H9 (cell line): ENCODE measurements at places on chromosomes 7 and 10.

DNA sequence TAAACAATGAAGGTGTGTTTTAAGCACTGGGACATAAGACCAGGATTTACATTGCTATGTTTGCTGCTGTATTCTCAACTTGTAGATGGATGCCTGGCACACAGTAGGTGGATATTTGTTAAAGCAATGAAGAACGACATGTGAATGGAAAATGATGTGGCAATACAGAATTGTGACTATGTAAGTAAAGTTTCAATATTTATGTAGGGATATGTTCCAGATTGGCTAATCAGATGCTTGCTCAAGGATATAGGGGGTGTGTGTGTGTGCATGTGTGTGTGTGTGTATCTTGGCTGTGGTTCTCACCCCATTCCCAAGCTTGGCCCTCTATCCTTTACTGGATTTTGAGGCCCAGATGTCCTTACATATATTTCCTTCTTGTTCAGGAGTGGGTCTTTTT is 42.7 kb upstream of the LAMB1 start:
- no peak for DNase-seq

- DNase-seq: no peak
Measured at GRCh38 chr7:30437823-30438574, 40.6 kb downstream of the NOD1 start.

- no peak for DNase-seq
Measured at GRCh38 chr10:9965341-9965740, 1052.3 kb upstream of the CELF2 start.

DNA sequence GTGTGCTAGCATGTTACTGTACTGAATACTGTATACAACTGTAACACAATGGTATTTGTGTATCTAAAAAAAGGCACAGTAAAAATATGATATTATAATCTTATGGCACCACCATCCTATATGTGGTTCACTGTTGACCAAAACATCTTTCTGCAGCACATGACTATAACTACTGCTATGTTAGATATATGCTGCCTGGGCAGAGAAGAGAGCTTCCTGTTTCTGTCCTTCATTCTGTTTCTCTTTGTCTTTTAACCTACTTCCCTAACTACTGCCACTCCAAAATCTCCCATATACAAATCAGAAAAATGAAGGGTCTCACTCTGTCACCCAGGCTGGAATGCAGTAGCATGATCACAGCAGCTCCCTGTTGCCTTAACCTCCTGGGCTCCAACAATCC is 8.8 kb upstream of the FGL2 start:
- DNase-seq: no peak

GRCh38 chr10:96606216-96606615 is 19.4 kb upstream of the TM9SF3 start:
- no peak for DNase-seq

DNA sequence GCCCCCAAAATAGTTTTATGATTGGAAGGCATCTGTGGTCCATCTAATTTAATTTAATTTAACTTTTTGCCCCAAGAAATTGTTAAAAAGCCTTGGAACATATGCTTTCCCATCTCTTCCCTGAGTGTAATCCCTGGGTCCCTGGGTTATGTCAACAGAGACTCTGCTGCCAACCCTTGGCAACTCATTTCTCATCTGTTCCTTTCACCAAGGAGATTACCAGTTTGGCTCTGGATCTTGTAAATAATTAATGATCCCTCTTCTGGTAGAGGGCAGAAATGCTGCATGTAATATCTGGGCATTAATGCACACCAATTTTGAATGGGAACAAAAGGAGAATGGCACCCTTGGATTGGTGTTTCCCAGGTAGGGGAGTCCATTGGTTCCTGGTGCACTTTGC is 514.2 kb downstream of the CCSER2 start:
- DNase-seq: no peak

DNA sequence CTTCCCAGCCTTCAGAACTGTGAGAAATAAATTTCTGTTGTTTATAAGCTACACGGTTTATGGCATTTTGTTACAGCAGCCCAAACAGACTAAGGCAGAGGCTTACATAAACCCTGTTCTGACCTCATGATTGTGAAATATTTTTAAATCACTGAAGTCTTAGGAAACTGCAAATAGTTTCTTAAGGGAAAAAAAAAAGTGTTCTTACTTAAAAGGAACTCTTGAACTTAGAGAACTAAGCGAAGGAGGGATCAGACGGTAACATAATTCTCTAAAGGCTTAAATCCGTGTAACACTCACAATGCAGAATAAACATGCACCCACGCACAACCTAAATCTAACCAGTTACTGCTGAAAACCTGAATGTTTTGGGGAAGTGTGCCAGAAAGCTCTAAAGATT is 749.1 kb upstream of the LRRTM3 start:
- DNase-seq: no peak

DNA sequence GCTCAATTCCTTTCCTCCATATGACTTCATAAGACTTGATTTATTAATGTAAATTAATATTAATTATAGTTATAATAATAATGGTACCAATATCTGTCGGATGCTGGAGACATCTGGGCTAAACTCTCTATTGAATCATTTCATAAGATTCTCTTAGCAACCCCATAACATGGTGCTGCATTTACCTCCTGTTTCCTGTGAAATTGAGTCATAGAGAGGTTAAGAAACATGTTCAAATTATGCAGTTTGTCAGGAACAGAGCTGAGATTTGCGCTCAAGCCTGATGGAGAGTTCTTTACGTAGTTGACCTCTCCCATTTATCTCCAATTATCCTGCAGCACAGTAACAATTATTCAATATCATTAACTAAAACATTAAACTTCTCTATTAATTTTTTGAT is 621.8 kb upstream of the FZD8 start:
- DNase-seq: no peak
